ENCODE measurements at places on chromosomes 2 and 18.

- no peak for DNase-seq
Measured at GRCh38 chr2:39411181-39411944, 25.7 kb downstream of the MAP4K3 start.

- no peak for DNase-seq
Measured at GRCh38 chr2:2464643-2465042, 133.6 kb upstream of the MYT1L start.

DNA sequence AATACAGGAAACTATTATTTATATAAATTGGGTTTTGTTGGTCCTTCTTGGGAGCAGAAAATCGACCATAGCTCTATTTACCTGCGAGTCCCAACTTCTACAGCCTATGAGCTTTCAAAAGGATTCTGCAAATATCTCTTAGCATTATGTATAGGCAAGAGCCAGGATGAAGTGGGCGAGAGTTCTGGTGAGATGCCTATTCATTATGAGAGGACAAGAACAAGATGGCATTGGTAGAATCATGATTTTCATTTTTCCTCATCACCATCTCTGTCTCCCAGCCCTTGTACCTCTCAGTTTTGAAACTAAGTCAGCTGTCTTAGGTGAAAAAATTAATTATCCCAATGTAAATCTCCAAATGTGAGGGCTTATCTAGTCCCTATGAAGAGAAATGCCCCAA lies 25.0 kb downstream of the WIPF1 start:
- DNase-seq, result no peak

DNA sequence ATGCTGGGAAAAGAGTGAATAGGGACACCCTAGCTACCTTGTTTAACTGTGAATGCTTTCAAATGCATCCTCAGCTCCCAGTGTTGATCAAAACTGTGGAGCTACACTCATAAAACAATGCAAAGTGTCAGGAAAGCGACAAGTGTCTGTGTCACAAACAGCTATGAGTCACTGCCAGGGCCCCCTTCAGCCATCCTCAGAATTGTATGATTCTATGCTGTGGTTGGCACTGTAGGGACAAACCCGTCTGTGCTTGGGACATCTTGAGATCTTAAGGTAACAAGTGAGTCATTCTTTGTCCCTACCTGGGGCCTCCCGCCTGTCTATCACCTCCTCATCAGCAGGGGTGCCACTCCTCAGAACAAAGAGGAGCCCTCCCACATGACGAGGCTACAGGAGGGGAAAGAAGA lies 42.4 kb downstream of the KLF7 start:
- DNase-seq, result no peak

DNA sequence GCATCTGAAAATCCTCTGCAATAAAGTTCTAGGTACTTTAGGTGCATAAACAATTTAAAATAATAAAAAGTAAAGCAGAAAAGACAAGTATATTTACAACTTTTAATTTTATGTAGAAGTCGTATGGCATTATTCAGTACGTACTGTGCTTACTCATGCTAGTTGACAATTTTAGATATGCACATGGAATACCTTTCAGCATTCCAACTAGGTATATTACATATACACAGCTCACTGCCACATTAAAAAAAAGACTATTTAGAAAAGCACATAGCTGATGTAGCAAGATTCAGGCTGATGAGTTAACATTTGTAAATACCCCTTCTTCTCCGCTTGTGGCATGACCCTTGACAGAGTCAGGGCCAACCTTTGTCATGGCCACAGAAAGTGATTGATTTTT lies 171.2 kb downstream of the FBXO15 start:
- DNase-seq, result no peak

DNA sequence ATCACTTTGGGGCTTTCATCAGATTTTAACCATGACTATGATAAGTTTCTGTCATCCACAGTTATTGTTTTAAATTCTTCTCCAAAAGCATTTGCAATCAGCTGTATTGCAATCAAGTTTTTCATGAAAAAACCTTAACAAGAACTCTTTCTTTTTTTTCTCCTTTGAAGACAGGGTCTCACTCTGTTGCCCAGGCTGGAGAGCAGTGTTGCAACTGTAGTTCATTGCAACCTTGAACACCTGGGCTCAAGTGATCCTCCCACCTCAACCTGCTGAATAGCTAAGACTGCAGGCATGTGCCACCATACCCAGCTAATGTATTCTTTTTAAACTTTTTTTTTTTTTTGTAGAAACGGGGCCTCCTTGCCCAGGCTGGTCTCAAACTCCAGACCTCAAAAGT lies 45.5 kb upstream of the C2orf66 start:
- no peak for DNase-seq

- DNase-seq, result no peak
Measured at GRCh38 chr2:105653302-105653701, 91.4 kb upstream of the NCK2 start.

- DNase-seq, result no peak
Measured at GRCh38 chr2:218193701-218194100, 23.3 kb upstream of the ARPC2 start.

- DNase-seq, result no peak
Measured at GRCh38 chr18:49921318-49921985, 108.1 kb upstream of the ACAA2 start.

- no peak for DNase-seq
Measured at GRCh38 chr2:220365023-220365422, 737.6 kb downstream of the SLC4A3 start.

- DNase-seq, result peak; percentile 35
Measured at GRCh38 chr2:134375935-134376334, 122.1 kb downstream of the MGAT5 start.

DNA sequence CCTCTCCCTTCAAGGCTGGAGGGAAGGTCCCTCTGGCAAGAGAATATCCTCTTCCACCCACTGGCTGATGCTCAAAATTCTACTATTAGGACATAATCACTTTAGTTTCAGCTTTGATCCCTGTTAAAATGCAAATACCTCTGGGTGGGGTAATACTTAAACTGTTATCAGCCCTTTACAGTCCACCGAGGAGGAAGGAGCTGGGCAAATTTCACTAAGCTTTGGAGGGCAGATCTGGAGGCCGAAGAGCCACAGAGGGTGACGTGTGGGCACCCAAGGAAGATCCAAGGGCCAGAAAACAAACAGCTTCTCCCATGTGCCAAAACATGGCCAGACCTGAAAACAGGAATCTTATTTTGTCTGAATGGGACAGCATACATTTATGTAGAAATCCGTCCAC lies 74.6 kb upstream of the BCL11A start:
- DNase-seq, result no peak

GRCh38 chr2:163734881-163735684 lies 725 bp downstream of the FIGN start:
- no peak for DNase-seq

- no peak for DNase-seq
Measured at GRCh38 chr2:219020604-219021365, 20.5 kb downstream of the CFAP65 start.

DNA sequence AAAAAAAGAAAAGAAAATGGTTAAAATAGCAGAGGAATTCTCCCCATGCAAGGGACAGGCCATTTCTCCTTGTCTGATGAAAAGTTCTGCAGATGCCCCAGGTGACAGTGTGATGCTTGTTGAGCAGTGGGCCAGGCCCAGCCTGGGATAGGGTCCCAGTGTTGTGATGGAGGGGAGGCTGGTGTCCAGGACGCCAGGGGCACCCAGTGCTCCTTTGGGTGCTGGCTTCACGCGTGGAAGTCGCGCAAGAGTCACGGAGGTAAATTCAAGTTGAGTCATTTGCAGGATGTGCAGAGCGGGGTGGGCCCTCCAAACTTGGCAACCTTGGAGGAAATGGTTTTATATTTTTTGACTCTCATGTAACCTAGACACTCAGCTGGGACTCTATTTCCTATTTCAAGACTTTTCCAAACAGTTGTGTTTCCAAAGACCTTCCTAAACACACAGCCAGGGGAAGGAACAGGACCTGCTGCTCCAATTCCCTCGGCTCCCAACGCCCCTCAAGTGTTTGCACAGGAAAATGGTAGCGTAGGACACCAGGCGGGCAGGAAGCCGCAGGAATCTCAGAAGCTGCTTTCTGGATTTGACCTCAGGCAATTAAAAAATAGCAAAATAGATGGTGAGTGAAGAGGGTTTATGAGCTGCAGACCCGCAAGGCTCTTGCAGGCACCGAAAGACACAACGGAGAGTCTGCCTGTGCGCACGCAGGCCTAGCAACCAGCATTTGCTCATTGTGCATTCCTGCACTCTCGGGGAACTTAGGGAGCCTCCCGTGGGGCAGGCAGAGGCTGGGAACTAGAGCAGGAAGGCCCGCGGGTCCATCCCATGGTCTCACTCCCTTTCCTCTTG lies 107.1 kb upstream of the ODC1 start:
- no peak for DNase-seq

DNA sequence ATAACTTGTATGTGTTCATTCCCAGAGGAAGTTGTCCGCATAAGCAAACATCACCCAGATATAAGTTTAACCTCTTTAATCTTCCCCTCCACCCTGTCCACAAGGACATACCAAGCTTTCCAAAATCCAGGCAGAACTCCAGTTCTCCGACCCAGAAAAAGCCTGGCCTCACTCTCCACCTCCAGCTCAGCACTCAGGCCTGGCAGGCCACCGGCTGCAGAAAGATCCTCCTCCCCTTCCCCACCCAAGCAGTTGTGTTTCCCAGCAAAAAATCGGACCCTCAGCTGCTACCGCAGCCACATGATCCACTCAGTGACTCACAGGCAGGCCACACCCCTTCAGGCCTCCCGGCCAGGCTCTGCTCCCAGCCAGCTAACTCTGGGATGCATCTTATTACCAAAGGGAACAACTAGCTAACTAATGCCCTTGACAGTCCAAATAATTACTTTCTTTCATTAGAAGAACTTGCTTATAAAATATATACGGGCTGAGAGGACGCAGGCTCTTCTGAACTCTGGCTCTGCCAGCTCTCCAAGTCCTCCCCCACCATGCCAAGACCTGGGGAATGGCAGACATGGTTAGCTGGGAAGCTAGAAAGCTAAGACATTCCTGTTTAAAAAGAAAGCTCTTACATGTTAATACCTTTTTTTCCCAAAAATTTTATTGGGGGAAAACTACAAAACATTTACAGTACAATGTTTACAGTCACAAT lies 4.5 kb downstream of the ZFP36L2 start:
- DNase-seq, result peak; percentile 85

DNA sequence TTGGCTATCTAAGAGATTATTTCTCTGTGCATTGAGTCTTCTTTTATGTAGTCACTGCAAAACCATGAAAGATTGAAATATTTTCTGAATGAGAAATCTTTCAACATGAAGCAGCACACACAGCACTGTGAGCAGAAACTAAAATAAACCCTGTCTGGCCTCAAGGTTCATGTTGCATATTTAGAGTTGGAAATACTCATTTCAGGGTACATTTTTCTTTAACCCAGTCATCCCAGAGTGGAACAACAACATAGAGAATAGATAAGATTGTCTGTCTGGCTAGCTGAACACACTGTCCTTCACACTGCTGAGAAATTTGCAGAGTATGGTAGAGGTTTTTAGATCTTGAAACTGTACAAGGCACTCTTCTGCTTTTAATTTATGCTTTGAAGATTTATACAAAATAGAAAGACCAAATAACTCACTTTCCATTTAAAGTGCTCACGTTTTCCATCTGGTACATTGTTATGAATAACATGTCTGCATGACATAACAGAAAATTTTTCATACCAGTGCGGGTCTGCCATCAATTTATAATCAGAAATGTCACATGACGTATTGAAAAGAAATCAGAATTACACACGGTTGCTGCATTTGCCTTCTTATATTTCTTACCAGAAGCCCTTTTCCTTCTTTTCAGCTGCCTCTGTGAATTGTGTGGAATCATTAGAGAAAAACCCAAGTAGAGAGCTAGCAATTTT lies 25.0 kb upstream of the FN1 start:
- no peak for DNase-seq

- no peak for DNase-seq
Measured at GRCh38 chr2:233418761-233419546, 64.7 kb downstream of the DGKD start.

DNA sequence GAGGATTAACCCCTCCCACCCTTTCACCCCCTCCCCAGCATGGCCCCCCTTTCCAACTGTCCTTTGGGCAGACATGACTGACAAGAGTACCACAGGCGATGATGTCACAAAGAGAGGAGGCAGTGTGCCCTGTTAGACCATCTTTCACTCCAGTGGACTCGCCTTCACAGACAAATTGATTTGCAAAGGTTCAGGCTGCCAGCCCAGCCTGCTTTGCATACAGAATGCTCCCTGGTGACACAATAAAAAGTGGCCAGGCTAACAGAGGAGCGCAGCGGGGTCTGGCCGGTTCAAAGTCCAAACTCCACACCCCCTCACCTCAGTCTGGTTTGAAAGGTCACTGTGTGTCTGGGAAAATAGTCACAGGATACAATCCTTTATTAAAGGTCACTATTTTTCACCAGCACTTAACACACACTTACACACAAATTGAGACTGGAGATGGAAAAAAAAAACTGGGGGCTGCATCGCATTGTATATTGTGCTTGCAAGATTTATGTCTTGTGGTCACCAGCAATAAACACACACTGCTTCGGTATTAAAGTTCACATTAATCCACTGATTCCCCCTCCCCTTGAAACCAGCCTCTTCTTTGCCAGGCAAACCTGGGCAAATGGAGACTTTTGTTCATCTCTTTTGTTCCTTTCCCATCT lies 236.9 kb downstream of the BCL11A start:
- no peak for DNase-seq

DNA sequence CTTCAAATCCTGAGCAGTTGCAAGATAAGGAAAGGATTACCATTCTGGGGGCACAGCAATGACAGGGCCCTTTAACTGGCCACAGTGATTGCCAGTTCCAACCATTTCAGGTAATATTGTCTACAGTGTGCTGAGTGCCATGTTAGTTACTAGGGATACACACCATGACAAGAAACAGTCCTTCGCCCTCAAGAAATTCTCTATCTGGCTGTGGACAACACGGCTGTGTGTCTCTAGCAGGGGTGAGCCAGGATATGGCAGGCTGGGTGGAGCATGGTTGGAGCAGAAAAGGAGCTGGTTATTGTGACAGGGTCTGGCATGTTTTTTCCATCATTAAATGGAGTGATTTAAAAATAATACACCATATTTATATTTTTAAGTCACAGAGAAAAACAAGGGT lies 31.0 kb downstream of the TSPYL6 start:
- no peak for DNase-seq

GRCh38 chr2:215613280-215613679 lies 177.4 kb upstream of the FN1 start:
- no peak for DNase-seq

DNA sequence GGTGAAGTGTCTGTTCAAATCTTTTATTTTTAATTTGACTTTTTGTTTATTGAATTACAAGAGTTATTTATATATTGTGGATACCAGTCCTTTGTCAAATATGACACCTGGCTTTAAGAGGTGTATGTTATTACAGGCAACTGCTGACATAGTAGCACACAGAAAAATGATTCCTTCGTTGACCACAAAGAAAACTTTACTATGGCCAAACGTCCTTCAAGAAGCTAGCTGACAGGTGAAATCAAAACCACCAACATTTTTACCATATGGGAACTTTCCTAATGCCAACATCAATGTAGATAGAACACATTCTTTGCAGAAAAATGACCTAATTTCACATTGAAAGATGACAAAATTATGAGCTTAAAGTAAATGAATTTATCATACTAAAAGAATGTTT lies 6.4 kb upstream of the SRBD1 start:
- DNase-seq, result no peak

Measured in nucleus accumbens (tissue), 56 donors.